Smooth muscle cell of the umbilical artery (primary cell): ENCODE measurements at places on chromosomes 5 and 9. TPM values are rescaled to one million over a fixed set of nuclear protein-coding genes. Genes with fewer than 3 reads are reported as not detected.

The SH2D3C gene
- total RNA-seq: 0.18 and 0.30 TPM in 2 replicates

The RAPGEF6 gene
- 17.5 and 26.9 TPM in 2 replicates for total RNA-seq

The RFESD gene
- total RNA-seq: 0.59 and 1.7 TPM in 2 replicates

The PGM5 gene
- total RNA-seq: 3.0 TPM in 2 replicates

The IL5 gene
- not detected in 2 replicates for total RNA-seq

The IRGM gene
- total RNA-seq: not detected in 2 replicates

The BTNL3 gene
- total RNA-seq: not detected in 2 replicates

The KIAA0825 gene
- total RNA-seq: 3.1 and 5.0 TPM in 2 replicates

The SH3GL2 gene
- total RNA-seq: 0.05 TPM in 1 of 2 replicates, not detected in the other

The ADAM19 gene
- 150 and 579 TPM in 2 replicates for total RNA-seq

The PTTG1 gene
- 49.0 and 137 TPM in 2 replicates for total RNA-seq

The FRMD3 gene
- total RNA-seq: 0.32 and 0.89 TPM in 2 replicates

The TBC1D13 gene
- 10.1 and 12.5 TPM in 2 replicates for total RNA-seq

The LTC4S gene
- total RNA-seq: 0.59 and 1.0 TPM in 2 replicates

The TPM2 gene
- 1,294 and 1,826 TPM in 2 replicates for total RNA-seq

The HMCN2 gene
- 0.05 and 0.30 TPM in 2 replicates for total RNA-seq

The SPATA31A3 gene
- total RNA-seq: not detected in 2 replicates

The TAS2R1 gene
- not detected in 2 replicates for total RNA-seq

The SLIT3 gene
- total RNA-seq: 29.4 and 49.1 TPM in 2 replicates

The UHRF2 gene
- total RNA-seq: 52.6 and 77.5 TPM in 2 replicates

The GDA gene
- total RNA-seq: not detected in 2 replicates

The SVEP1 gene
- 9.2 and 15.4 TPM in 2 replicates for total RNA-seq

The MRRF gene
- 24.9 and 29.5 TPM in 2 replicates for total RNA-seq

The IL33 gene
- total RNA-seq: 470 and 472 TPM in 2 replicates

The GPX8 gene
- 165 and 240 TPM in 2 replicates for total RNA-seq

The PCDHB15 gene
- 0.28 and 0.59 TPM in 2 replicates for total RNA-seq

The IFNA21 gene
- total RNA-seq: not detected in 2 replicates

The C5 gene
- 1.5 and 3.0 TPM in 2 replicates for total RNA-seq

The STX17 gene
- 14.8 and 18.6 TPM in 2 replicates for total RNA-seq

The SLC46A2 gene
- total RNA-seq: not detected in 2 replicates

The TIMD4 gene
- not detected in 2 replicates for total RNA-seq

The LCN12 gene
- total RNA-seq: 0.30 and 0.51 TPM in 2 replicates

The DCP2 gene
- total RNA-seq: 21.9 and 36.2 TPM in 2 replicates

The ZNF366 gene
- 0.05 TPM in 1 of 2 replicates, not detected in the other for total RNA-seq

The CYSRT1 gene
- 0.30 and 0.46 TPM in 2 replicates for total RNA-seq

The TMEM232 gene
- total RNA-seq: 1.7 and 3.9 TPM in 2 replicates

The TTC16 gene
- 0.05 TPM in 1 of 2 replicates, not detected in the other for total RNA-seq

The NUDT12 gene
- 10.1 and 17.2 TPM in 2 replicates for total RNA-seq
